ENCODE measurements at places on chromosomes 16 and 17.

DNA sequence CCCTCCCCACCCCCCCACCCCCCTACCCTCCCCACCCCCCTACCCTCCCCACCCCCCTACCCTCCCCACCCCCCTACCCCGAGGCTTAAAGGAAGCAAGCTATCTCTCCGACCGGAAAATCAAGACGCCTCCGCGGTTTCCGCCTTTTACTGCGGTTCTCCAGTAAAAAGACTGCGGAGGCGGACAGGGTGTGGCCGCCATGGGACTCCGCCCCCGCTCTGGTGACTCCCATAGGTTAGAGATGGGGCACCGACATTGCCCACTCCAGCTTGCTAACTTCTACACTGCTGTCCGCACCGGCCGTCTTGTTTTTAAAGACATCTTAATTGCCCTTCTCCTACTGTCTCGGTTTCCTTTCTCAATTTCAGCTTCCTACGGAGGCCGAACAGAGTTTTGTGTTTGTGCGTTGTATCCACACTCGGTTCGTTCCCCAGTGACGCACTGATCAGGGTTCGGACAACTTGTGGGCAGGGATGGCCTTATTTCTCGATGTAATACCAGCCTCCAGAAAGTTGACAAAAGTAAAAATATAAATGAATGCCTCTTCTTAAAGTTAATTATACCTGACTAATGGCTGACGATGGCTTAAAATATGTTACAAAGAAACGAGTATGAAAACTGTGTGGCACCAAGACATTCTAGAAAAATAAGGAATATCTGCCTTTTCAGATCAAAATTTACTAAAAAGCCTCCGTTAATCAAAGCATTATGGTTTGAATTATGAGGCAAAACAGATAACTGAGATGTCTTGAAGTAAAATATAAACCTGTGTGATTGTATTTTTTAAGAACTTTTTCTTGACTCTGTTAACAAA lies 1.1 kb upstream of the ZNF200 start:
- no peak for DNase-seq

DNA sequence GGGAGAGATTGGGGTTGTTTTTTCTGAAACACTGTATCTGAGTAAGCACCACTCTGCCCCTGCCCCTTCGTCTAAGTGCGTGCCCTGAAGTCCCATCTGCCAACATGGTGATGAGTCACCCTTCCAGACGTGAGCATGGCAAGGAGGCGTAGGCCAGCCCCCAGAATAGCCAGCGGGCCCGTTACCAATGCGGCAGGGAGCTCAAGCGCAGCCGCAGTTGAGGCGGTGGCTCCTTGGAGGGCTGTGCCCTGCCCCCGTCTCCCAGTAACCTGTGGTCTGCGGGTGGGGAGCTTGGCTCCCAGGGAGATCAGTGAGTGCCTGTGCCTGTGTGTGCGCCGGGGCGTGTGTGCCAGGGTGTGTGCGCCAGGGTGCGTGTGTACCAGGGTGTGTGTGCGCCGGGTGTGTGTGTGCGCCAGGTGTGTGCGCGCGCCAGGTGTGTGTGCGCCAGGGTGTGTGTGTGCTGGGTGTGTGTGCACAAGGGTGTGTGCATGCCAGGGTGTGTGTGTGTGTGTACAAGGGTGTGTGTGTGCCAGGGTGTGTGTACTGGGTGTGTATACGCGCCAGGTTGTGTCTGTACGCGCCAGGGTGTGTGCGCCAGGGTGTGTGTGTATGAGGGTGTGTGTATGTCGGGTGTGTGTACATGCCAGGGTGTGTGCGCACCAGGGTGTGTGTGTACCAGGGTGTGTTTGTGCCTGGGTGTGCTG lies 98.6 kb upstream of the CHMP6 start:
- no peak for DNase-seq

DNA sequence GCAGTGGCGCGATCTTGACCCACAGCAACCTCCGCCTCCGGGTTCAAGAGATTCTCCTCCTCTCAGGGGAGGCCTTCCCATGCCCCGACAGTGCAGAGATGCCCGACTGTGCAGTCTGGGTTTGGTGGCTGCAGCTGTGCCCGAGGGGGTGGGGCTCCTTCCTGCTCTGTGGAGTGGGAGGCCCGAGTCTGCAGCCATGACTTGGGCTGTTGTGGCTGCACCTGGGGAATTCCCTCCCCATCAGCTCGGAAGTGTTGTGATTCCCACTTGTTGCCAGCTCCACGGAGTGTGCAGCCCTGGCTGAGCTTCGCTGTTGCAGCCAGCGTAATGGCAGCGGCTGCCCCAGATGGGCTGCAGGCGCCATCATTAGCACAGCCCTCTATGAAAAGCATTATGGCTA lies 66.4 kb upstream of the SMIM36 start:
- no peak for DNase-seq

DNA sequence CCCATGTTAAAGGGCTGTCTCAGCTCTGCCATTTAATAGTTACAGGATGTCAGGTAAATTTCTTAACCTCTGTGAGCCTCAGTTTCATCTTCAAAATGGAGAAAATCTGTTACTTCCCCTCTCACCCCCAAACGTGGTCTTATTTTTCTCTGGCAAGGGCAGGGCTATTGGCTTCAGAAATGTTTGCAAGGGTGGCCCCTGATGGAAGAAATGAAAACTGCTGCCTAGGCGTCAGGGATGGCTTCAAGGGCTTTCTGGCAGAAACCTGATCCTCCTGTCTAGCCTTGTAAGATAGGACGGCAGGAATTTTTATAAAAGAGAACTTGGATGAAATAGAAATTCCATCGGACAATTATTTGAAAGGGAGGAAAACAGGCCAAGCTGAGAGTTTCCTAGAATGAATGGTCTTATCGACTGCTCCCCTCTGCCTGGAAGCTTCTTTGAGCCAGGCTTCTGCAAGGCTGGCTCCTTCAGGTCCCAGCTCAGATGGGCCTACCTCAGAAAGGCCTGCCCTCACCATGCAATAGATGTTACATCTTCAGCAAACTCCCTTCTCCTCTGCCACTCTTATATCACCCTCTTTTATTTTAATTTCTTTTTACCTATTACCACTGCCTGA lies 43.0 kb upstream of the TANGO6 start:
- DNase-seq: peak; percentile 65

GRCh38 chr16:89744813-89745212 lies 23.5 kb downstream of the ZNF276 start:
- no peak for DNase-seq

DNA sequence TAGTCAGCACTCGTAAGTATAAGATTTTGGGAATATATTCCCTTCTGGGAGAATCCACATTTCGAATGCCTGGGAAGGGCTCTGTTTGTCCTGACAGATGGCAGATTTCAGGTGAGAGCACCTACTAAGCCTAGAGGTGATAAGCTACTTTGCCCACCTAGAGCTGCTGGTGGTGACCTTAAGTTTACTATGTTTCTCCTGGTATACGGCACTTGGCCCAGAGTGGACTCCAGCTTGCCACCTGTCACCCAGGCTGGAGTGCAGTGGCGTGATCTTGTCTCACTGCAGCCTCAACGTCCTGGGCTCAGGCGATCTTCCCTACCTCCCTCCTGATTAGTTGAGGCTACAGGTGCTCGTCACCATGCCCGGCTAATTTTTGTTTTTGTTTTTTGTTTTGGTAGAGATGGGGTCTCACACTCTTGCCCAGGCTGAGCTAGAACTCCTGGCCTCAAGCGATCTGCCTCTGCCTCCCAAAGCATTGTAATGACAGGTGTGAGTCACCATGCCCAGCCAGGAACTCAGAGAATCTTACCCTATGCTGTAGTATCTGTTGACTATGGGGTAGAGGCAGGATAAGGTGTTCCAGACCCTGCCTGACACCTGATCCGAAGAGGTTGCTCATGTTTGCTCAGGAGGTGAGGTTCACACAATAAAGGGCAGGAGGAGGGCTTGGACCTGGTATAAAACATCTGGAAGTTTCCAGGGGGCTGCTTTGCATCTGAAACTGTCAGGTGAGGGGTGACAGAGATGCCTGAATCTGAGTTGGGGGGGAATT lies at the start of gene ZG16:
ZG16 (plus strand) TSS at position 681 of the 775 bp plus-strand sequence. CDS start 1,011 bp downstream, outside the sequence.
- no peak for DNase-seq

DNA sequence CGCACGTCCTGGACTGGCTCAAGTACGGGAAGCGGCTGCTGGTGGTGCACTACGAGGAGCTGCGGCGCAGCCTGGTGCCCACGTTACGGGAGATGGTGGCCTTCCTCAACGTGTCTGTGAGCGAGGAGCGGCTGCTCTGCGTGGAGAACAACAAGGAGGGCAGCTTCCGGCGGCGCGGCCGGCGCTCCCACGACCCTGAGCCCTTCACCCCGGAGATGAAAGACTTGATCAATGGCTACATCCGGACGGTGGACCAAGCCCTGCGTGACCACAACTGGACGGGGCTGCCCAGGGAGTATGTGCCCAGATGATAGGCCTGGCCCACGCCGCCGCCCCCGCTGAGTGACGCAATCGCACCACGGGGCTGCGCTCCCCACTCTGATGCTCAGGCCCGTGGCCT lies 50.2 kb downstream of the WSCD1 start:
- DNase-seq: no peak

DNA sequence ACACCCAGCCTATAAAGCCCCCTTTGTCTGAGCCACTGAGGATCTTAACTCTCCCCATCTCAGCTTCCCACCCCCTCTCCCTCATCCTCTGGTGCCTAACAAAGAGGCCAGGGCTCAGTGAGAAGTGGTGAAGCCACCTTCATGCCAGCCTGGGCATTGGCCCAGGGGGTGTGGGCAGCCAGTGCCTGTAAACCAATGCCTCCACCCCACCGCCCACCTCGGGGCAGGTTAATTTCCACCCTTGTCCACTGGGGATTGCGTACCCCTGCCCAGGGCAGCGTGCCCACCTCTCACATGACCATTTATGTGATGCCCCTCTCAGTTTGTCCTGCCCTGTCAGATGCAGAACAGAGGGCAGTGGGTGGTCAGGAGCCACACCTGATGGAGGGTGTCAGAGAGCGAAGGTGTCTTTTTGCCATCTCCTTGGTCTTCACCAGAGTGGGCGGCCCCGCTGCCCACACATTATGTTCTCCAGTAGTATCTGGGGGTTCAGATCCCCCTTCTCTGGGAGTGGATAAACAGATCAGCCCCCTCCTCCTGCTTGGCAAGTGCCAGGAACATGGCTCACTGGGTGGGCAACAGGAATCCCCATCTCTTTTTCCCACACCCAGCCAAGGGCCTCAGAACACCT lies 10.1 kb upstream of the ARHGAP23 start:
- no peak for DNase-seq
